Substantia nigra (tissue), 51 donors: ENCODE measurements at places on chromosomes 2 and 18.
A peak's percentile ranks its signal among the peaks of the same experiment; 100 is the strongest.

- DNase-seq: no peak
These were observed 238.1 kb upstream of the EPHA4 start for GRCh38 chr2:221810245-221810644.

DNA sequence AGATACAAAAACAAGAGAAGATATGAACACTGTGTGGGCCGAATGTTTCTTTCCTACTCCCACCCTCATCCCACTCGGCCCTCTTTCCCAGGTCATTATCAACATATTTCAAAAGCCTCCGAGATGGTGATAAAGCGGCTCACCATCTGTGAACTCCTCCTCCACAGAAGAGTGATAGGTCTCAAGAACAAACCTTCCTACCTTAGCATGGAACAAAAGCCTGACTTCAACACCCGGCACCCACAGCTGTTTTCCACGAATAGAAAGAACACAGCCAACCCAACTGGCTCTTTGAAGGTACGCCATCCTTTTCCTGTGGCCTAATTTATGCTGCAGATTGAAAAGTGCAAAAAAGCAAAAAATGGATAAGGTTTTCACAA, 28.8 kb downstream of the BCL2 start:
- no peak for DNase-seq

- no peak for DNase-seq
These were observed 280.7 kb upstream of the RND3 start for GRCh38 chr2:150767991-150768746.

DNA sequence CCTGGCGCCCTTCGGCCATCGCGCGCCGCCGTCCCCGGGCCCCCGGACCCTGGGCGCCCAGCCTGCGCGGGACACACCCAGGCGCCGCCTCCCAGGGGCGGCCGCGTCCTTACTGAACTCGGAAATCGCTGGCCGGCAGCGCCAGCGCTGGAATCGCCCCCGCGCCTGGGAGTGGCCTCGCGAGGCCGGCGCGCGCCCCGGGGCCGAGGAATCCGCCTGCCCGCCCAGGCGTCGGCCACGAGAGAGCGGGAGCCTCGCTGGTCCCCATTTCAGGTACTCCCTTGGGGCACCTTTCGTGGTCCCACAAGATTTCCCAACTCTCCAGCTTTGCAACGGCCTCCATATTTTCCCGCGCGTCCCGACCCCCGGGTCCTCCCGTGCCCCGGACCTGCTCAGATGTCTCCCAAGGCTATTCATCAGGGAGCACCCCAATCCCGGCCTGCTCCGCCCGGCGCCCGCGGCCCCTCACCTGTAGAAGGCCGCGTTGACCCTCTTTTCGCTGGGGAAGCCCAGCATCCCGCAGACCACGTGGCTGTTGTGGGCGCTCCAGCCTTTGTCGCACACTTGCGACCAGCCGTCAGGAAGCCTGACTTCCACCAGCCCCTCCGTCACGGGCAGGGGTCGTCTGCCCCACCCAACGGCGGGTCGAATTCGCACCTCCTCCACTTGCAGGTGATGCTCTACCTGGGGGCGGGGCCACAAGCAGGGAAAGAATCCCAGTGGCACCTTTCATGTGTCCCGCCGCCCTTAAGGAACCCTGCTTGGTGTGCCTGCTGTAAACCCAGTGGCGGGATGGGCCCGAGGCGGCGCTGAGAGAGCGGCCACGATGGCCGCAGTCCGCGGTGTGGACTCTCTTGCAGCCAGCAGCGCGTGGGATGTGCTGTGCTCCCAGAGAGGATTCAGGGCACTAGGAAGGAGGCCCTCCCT, 4.6 kb downstream of the LOXL3 start:
- DNase-seq: no peak

DNA sequence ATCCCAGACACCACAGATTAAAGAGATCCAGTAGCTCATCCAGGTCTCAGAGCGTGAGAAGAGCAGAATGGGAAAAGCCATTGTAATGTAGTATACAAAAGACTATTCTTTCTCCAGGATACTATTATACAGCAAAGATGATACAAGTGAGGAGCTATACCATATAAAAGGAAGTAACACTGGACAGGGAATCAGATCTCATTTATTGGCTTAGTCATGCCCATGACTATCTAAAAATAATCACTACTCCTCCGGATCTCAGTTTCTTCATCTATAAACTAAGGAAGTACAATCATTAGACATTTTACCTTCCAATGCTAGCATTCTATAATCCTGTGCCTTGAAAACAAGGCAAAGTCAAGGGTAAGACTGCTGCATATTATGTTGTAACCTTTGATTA, 19.4 kb downstream of the KRCC1 start:
- DNase-seq: no peak

DNA sequence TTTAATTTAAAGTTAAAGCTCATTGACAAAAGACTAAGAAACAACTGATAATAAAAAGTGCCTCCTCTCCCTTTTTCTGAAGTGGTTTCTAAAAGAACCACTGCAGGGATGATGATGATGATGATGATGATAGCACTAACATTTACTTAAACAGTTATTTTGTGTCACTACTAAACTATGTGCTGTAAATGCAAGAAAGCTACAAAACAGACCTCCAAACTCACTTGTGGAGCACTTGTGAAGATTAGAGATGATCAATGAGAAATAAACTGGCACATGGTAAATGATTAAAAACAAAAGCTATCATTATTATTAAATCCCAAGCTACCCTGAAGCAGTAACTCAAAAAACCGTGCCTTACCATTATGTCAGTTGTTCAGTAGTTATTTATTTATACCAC, 88.7 kb downstream of the SLC8A1 start:
- no peak for DNase-seq

GRCh38 chr18:70994116-70994515, 705.3 kb downstream of the SOCS6 start:
- no peak for DNase-seq

- no peak for DNase-seq
These were observed 275.3 kb upstream of the RAB12 start for GRCh38 chr18:8333961-8334360.

- DNase-seq: peak; percentile 33
These were observed 119.6 kb upstream of the ARL5A start for GRCh38 chr2:151947813-151948165.

GRCh38 chr18:77133051-77133834, 660 bp upstream of the MBP start:
- DNase-seq: no peak

DNA sequence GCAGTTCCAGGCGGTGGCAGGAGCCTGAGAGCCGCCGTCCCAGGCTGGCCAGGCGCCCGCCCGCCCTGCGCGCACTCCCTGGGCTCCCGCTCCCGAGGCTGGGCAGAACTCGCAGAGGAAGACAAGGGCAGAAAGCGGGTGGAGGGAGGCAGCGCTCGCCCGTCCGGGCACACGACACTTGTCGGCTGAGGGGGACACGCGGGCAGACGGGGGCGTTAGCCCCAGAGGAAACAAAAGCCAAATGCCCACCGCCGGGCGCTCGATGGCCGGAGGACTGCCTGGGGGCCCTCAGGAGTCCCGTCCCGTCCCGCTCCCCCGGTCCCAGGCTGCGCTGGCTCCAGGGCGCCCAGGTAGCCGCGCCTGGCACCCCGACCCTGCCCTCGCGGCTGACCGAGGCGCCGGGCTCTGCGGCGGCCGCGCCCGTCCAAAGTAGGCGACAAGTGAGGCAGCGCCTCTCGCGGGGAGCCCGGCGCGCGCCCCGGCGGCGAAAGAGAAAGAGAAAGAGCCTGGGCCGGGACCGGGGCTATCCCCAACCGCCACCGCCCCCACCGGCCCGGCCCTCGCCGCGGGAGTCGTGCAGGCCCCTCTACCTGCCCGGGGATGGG, 491 bp downstream of the L3MBTL4 start:
- DNase-seq: no peak

GRCh38 chr2:192741889-192742288, 547.2 kb upstream of the TMEFF2 start:
- DNase-seq: no peak

DNA sequence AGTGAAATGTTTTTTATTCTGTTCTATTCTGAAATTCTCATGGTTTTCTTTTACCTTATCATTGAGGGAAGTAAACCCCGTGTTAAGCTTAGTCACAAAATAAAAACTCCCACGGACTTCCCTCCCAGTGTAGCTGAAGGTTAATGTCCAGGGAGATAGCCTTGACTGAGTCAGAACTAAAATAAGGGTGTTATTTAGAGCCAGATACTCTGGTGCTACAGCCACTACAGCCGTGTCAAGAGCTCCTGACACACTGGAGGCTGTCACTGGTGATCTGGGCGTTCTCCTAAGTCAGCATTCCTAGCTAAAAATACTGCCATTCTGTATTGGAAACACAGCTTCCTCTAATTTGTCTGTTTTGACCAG, 82.0 kb upstream of the RANBP2 start:
- DNase-seq: no peak

- DNase-seq: no peak
These were observed 21.9 kb downstream of the APCDD1 start for GRCh38 chr18:10476338-10476791.

DNA sequence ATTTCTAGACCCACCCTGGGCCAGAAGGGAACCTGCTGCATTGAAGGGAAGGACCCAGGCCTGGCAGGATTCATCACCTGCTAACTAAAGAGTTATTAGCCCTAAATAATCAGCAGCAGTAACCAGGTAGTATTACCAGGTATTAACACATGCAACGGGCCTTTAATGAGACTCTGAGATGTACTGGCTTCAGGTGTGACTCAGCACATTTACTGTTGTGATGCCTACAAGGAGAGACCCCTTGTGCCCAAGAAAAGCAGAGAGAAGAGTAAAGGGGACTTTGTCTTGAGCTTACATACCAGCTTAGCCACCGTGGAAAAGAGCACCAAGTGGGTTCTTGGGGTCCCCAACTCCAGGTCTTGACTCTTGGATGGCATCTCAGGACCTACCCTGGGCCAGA, 243.1 kb upstream of the SLC39A10 start:
- DNase-seq: no peak

- no peak for DNase-seq
These were observed 4.2 kb downstream of the STAMBP start for GRCh38 chr2:73832930-73833329.

DNA sequence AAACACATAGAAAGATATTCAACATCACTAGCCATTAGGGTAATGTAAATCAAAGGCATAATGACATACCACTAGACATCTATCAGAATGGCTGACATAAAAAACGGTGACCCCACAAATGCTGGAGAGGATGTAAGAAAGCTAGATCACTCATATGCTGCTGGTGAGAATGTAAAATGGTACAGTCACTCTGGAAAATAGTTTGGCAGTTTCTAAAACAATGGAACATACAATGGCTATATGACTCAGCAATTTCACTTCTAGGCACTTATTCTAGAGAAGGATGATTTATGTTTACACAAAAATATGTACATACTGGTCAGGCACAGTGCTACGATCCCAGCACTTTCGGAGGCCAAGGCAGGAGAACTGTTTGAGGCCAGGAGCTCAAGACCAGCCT, 87.3 kb downstream of the COLEC12 start:
- DNase-seq: no peak

DNA sequence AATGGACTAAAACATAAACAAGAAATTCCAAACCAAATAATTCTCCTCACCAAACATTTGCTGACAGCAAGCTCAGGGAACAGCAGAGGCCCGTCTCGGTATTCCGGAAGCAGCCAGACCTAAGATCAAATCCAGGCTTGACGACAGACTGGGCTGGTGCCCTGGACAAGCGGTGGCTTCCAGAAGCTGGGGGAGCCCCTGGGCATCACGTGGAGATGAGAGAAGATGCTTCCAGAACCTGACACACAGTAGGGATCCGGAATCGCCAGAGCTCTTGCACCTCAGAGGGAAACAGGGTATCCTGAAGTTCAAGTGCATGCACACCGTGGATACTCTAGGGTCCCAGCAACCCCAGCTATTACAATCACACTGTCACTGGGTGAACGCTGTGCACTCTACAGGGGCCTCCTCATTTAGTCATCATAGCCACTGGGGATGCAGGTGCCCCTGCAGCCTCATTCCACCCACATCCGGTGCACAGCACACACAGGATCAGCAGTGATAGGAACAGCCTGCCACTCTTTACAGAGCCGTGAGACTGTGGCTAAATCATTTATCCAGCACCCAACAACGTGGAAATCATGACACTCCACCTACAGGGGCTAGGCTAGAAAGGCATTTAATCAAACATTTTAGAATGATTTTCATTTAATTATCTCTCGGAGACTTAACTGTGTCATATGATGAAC, 102.6 kb downstream of the HDAC4 start:
- DNase-seq: no peak

- no peak for DNase-seq
These were observed 38.8 kb upstream of the METTL21A start for GRCh38 chr2:207663870-207664545.

DNA sequence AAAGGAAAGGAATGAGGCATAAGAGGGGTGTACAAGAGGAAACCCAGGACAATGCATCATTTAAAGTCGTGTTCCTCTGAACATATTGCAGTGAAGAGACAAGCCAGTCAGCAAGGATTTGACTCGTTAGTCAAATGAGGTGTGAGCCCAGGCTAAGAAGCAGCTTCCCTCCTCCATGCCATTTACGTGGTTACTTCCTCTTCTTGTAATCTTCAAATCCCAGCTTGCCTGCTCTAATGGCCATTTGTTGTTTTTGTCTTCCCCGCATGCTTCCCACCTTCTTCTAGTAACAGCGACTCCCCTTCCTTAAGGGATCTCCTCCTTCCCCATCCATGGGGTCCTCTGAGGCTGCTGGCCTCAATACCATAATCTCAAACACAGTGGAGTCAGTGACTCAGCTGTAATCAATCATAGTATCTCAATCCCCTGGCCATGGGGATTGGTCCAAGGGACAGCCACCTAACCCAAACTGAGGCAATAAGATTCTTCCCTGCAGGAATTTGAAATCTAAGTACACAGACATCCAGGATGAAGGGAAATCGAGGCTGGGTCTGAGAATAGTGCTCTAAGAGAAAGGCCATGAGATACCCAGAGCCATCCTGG, 37.6 kb downstream of the SLC14A1 start:
- DNase-seq: no peak

- no peak for DNase-seq
These were observed 638.1 kb downstream of the DSC3 start for GRCh38 chr18:30404422-30404821.

DNA sequence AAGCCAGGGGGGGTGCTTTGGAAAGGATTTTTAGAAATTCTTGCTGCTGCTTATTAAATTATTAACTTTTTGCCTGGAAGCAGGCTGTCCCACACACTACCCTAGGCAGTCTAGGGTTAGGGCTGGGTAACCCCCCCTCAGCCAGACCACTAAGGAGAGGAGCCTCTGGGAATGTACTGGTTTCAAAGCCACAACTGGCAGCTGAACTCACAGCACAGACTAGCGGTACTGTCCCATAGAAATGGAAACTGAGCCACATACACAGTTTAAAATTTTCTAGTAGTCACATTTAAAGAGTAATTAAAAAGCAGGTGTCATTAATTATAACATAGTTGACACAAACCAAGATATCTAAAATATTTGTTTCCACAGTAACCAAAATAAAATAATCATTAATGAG, 50.1 kb downstream of the SPRED2 start:
- no peak for DNase-seq

- no peak for DNase-seq
These were observed 47.0 kb downstream of the SLC9A4 start for GRCh38 chr2:102520009-102520408.

- DNase-seq: no peak
These were observed 124.2 kb downstream of the NEDD4L start for GRCh38 chr18:58168221-58168620.
